ENCODE measurements at places on chromosomes 1 and 21. TPM values are rescaled to one million over a fixed set of nuclear protein-coding genes. Genes with fewer than 3 reads are reported as not detected.

OR6F1 gene
- not detected for polyA plus RNA-seq

HTR6 gene
- polyA plus RNA-seq = not detected

TMEM52 gene
- polyA plus RNA-seq = 94.0 TPM

CD1C gene
- 0.11 TPM for polyA plus RNA-seq

HPDL gene
- polyA plus RNA-seq = 0.16 TPM

RNASEL gene
- polyA plus RNA-seq = 5.7 TPM

SLAMF1 gene
- 0.10 TPM for polyA plus RNA-seq

DNA sequence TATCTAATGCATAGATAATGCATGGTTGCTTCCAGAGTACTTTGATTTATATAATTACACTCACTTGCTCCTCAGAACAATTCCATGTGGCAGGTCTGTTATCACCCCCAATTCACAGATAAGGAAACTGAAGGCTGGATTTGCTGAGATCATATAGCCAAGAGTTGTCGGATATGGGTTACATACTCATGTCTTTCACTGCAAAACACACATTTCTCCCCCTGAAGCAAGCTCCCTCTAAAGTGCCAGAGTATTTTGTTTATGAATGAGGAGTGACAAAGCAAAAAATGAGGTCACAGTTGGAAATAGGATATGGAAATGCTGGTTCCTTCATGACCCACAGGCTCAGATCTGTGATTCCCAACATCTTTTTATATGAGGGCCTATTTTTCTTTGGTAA, 134.2 kb downstream of the ROR1 start:
- H3K4me1 ChIP-seq = no peaks in the 10 kb centered on the region
- no peak overlapping the region for H3K27ac ChIP-seq
- H3K27me3 ChIP-seq = no peaks in the 10 kb centered on the region
- no peak for DNase-seq

GRCh38 chr1:39711104-39711965, 20.1 kb upstream of the HPCAL4 start:
- peaks cover 5% of the 10 kb centered on the region for H3K27me3 ChIP-seq
- no peak overlapping the region for H3K4me3 ChIP-seq
- no peak overlapping the region for H3K27ac ChIP-seq
- H3K4me1 ChIP-seq = no peaks in the 10 kb centered on the region
- H3K36me3 ChIP-seq = no peaks in the 10 kb centered on the region
- no peak for DNase-seq

DNA sequence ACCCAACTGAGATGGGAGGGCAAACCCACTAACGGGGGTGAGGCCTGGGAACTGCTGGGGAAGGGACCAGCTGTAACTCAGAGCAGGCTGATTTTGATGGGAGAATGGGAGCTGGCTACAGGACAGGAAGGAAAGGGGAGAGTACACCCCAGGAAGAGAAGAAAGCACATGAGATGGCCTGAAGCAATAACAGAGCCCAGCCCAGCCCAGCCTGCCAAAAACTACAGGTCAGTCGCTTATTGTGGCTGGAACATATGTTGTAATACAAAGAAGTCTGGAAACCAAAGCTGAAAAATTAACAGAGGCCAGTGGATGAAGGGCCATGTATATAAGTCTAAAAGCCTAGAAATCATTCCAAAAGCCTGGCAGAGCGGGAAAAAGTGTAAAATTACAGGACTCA, 1.6 kb downstream of the ITLN2 start:
- H3K27ac ChIP-seq = no peak overlapping the region
- no peaks in the 10 kb centered on the region for H3K27me3 ChIP-seq
- H3K36me3 ChIP-seq = no peaks in the 10 kb centered on the region
- no peak for DNase-seq
- H3K4me1 ChIP-seq = no peaks in the 10 kb centered on the region

GRCh38 chr1:21590126-21590880, 78.9 kb downstream of the RAP1GAP start:
- no peaks in the 10 kb centered on the region for H3K27me3 ChIP-seq
- H3K27ac ChIP-seq = no peak overlapping the region
- peaks cover 28% of the 10 kb centered on the region for H3K4me1 ChIP-seq

DNA sequence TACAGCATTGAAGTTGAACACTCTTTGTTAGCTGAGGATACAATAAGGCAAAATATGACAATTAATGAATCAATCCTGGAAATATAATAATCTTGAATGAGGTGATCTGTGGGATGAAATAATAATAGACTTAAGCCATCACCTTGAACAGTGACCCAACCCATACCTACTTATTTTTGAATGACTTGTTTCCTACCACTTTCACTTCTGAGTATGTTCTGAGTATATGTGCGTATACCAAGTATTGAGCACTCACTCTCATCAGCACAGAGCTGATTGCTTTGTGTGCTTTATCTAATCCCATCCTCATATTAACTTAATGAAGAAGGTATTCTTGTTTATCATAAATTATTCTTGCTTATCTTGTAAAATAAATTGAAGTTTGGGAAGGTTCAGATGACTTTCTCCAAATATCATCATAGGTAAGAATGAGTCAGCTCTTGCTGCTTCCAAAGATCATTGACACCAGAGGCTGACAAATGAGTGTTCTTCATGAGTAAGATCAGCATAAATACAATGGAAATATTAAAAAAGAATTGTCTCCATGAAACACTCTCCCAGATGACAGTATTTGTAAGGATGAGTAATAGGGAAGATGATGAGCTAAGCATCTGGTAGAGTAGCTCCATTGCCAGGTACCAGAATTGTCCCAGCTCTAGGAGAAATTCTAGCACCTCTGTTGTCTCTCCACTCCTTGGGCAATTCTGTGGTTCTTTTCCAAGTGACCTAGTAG, 198.1 kb upstream of the KIAA0040 start:
- no peaks in the 10 kb centered on the region for H3K36me3 ChIP-seq
- no peaks in the 10 kb centered on the region for H3K27me3 ChIP-seq
- no peaks in the 10 kb centered on the region for H3K4me1 ChIP-seq
- no peak overlapping the region for H3K4me3 ChIP-seq
- H3K27ac ChIP-seq = no peak overlapping the region
- no peak for DNase-seq

DNA sequence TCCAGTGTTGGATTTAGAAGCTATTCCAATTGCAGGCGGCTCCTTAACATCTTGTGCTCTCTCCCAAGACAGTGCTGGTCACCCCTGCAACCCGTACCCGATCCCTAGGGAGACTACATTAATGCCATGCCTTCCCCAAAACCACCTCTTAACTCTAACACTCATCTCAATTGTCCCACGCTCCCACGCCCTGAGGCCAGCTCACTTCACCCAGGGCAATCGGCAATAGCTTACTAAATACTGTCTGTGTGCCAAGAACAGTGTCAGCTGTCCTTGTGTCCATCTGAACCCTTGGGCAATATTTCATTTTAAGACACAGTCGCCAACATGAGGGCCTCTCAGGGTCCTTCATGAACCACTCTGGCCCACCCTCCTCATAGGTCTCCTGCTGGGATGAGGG, 13.9 kb downstream of the C1orf198 start:
- no peak overlapping the region for H3K27ac ChIP-seq
- peaks cover 20% of the 10 kb centered on the region for H3K4me1 ChIP-seq
- DNase-seq = no peak
- H3K4me3 ChIP-seq = no peak overlapping the region

- H3K4me3 ChIP-seq = no peak overlapping the region
- no peak for DNase-seq
- no peaks in the 10 kb centered on the region for H3K27me3 ChIP-seq
- no peaks in the 10 kb centered on the region for H3K4me1 ChIP-seq
These were observed 259.7 kb upstream of the VAMP3 start for GRCh38 chr1:7511381-7511780.

DNA sequence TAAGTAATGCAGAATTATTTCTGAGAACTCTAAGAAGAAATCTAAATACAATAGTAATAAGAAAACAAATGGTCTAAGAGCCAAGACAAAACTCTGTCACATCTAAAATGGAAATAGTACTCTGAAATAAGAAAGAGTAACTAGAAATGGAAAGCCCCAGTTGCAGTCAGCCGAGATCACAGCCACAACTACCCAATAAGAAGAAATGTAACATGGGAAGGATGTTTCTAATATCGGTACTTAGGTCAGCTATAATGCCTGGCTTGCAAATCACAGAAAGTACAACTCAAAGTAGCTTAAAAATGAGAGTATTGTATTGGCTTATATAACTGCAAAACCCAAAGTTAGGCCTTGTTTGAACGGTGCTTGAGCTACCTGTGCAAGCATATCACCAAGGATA, 58.6 kb upstream of the USP25 start:
- DNase-seq = no peak
- H3K36me3 ChIP-seq = no peaks in the 10 kb centered on the region
- no peak overlapping the region for H3K4me3 ChIP-seq
- no peak overlapping the region for H3K27ac ChIP-seq
- H3K27me3 ChIP-seq = no peaks in the 10 kb centered on the region

- H3K4me3 ChIP-seq = no peak overlapping the region
- no peaks in the 10 kb centered on the region for H3K4me1 ChIP-seq
- no peak overlapping the region for H3K27ac ChIP-seq
- no peaks in the 10 kb centered on the region for H3K36me3 ChIP-seq
- DNase-seq = no peak
- H3K27me3 ChIP-seq = no peaks in the 10 kb centered on the region
These were observed 240.9 kb upstream of the ADGRL2 start for GRCh38 chr1:81559662-81560350.

DNA sequence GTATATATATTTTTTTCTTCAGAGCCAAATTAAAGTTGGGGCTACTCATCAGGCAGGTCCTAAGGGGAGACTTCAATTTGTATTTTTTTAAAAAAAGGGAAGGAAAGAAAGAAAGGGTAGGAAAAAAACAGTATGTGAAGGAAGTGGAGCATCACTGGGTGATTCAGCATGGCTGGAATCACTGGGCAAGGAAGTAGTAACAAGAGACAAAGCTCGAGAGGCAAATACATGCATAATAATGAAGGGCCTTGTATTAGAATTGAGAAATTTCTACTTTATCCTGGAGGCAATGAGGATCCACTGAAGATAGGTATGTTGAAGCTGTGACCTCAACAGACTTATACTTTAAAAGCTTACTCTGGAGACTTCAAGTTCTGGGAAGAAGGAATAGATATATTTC, 184.4 kb downstream of the COQ8A start:
- H3K4me3 ChIP-seq = no peak overlapping the region
- no peaks in the 10 kb centered on the region for H3K36me3 ChIP-seq
- H3K27ac ChIP-seq = no peak overlapping the region
- no peak for DNase-seq
- no peaks in the 10 kb centered on the region for H3K4me1 ChIP-seq
- H3K27me3 ChIP-seq = no peaks in the 10 kb centered on the region

- H3K4me1 ChIP-seq = no peaks in the 10 kb centered on the region
- no peaks in the 10 kb centered on the region for H3K27me3 ChIP-seq
- DNase-seq = no peak
- no peak overlapping the region for H3K4me3 ChIP-seq
- H3K36me3 ChIP-seq = no peaks in the 10 kb centered on the region
These were observed 37.7 kb upstream of the LRRN2 start for GRCh38 chr1:204723131-204723787.

DNA sequence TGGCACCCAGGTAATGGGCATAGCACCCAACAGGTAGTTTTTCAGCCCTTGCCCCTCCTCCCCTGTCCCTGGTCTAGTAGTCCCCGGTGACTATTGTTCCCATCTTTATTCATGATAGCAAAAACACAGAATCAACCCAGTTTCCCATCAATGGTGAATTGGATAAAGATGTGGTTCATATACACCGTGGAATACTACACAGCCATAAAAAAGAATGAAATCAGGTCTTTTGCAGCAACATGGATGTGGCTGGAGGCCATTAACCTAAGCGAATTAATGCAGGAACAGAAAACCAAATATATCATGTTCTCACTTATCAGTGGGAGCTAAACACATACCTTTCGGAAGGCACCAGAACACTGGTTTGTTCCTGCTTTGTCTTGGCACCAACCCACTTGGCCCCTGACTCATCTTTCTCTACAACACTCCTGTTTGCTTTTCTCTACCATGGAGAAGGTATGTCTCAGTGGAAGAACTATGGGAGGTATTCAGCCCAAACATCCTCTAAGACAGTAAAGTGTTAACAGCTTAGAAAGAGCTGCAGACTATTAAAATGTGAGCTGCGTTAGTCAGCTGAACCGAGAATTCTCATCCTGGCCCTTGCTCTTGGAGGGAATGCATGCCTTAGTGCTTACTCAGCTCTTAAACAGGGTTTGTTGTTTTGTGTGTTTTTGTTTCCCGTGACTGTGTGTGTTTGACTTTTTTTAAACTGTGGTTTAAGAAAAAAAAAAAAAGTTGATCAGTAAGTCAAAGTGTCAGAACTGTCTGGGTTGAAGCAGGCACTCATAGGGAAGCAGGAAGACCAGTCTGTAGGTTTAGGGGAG, 203.0 kb downstream of the TOMM20 start:
- no peaks in the 10 kb centered on the region for H3K36me3 ChIP-seq
- no peak overlapping the region for H3K4me3 ChIP-seq

- H3K27ac ChIP-seq = no peak overlapping the region
- H3K4me1 ChIP-seq = peaks cover 4% of the 10 kb centered on the region
- DNase-seq = peak; percentile 40
- H3K4me3 ChIP-seq = peak overlapping the region; percentile 63
These were observed 70.8 kb upstream of the CASZ1 start for GRCh38 chr1:10867138-10867721.

GRCh38 chr1:61517345-61517744, 207.6 kb downstream of the TM2D1 start:
- H3K27ac ChIP-seq = no peak overlapping the region
- H3K27me3 ChIP-seq = no peaks in the 10 kb centered on the region
- no peak overlapping the region for H3K4me3 ChIP-seq
- H3K36me3 ChIP-seq = no peaks in the 10 kb centered on the region
- DNase-seq = no peak

- no peak overlapping the region for H3K4me3 ChIP-seq
- DNase-seq = no peak
- no peaks in the 10 kb centered on the region for H3K27me3 ChIP-seq
These were observed 32.7 kb downstream of the ASH1L start for GRCh38 chr1:155529929-155530328.

GRCh38 chr1:8536515-8536914, 218.6 kb downstream of the SLC45A1 start:
- H3K27ac ChIP-seq = no peak overlapping the region
- no peaks in the 10 kb centered on the region for H3K36me3 ChIP-seq
- no peaks in the 10 kb centered on the region for H3K27me3 ChIP-seq
- no peak overlapping the region for H3K4me3 ChIP-seq

DNA sequence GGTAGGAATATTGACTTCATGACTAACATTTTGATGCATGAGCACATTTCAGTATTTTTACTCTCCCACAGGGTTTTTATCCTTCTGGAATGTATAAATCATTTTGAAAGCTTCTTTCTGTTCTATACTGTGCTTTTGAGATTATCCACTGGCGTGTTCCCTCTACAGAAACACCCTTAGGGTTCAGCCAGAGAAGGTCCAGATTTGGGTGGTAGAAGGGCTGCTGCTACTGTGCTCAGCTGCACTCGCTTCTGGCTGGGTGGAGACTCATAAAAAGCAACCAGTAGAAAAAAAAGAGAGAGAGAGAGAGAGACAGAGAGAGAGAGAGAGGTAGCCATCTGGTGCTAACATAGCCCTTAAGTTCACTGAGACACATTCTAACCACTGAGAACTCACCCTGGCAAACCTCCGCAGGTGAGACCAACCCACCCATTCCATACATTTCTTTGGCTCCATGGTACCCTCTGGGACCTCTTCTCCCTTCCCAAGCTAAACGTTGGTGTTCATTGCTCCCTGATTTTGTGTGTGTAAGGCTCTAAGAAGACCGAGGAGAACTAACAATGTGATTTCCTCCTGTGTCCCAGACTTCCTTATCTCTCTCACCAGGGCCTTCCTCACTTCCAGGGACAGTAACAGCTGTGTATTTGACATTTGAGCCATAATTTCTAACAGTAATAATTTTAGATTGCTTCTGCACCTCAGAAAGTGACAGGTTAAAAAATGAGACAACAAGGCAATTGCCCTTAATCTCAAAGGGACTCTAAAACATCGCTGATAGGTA, 7.2 kb downstream of the APCS start:
- no peak overlapping the region for H3K4me3 ChIP-seq
- H3K4me1 ChIP-seq = no peaks in the 10 kb centered on the region
- H3K27me3 ChIP-seq = no peaks in the 10 kb centered on the region
- no peaks in the 10 kb centered on the region for H3K36me3 ChIP-seq
- DNase-seq = no peak
- no peak overlapping the region for H3K27ac ChIP-seq

Measured in adrenal gland (tissue), 19 donors.